ENCODE measurements at places on chromosomes 5 and 9. TPM values are rescaled to one million over a fixed set of nuclear protein-coding genes. Genes with fewer than 3 reads are reported as not detected.

DNA sequence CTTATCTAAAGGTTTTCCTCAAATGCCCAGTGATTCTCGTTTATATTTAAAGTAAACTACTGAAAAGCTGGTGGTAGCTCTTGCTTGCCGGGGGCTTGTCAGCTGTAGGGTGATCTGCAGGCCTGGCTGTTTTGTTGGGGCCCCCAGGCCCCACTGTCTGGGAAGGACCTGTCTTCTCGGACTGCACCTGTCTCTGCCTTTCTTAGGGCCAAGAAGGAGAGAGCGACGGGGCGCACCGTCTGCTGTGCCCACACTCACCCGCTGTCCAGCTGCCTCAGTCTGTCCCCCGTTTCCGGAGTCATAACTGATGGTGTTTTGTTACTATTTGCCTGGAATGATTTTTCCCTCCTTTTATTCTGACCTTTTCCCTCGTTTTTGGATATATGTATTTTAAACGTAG is 94.1 kb upstream of the CACNA1B start:
- DNase-seq = no peak

- DNase-seq = no peak
These were observed 80.3 kb downstream of the ENC1 start for GRCh38 chr5:74560245-74560644.

- peak; percentile 13 for DNase-seq
These were observed 168.8 kb downstream of the DROSHA start for GRCh38 chr5:31362931-31363568.

- no peak for DNase-seq
These were observed 45.7 kb downstream of the PIP5K1B start for GRCh38 chr9:68750786-68751185.

DNA sequence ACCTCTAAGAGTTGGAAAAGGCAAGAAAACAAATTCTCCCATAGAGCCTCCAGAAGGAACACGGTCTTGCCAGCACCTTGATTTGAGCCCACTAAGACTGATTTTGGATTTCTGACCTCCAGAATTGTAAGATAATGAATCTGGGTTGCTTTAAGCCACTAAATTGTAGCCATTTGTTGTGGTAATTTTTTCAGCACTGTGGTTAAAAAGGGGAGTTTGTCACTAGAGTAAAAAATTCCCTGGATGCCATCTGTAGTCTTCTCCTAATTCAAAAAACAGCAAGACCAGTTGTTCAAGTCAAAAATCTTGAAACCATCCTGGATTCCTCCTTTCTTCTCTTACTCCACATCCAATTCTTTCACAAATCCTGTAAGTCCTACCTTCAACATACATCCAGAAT is 39.6 kb downstream of the NRG2 start:
- DNase-seq = no peak

DNA sequence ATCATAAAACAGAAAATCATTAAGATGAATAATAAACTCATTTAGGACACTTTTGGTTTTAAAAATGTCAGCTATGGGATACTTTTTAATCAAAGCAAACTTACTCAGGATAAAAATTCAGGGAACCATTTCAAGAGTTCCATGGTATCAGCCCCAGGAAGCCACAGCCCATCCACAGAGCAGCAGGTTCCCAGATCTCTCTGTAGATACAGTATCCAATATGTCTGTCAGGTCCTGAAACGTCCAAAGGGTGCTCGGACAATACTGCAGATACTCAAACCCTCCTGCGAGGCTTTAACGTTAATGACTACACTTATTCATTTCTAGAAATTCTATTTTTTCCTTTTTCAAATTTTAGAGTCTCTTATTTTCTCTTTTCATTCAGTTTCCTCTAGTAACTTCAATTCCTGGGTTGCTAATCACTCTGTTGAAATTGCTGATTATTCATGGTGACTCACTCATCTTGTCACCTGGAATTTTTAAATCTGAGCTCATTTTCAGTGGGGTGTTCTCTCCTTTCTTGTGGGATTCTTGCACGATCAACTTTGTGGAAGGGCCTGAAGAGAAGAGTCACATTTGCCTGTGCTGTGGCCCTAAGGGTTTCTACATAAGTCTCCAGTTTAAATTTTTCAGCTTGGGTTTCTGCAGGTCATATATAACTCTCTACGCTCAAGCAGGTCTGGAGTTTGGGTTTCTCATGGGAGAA is 435.8 kb downstream of the CTNND2 start:
- no peak for DNase-seq

ZNF454 gene
- not detected for total RNA-seq

TAF11L10 gene
- total RNA-seq = not detected

C1QTNF3 gene
- total RNA-seq = 0.24 TPM

STARD4 gene
- 57.8 TPM for total RNA-seq

UBE2D2 gene
- 75.7 TPM for total RNA-seq
